Chondrocyte (in vitro differentiated cells): ENCODE measurements at places on chromosomes 12 and 14. TPM values are rescaled to one million over a fixed set of nuclear protein-coding genes. Genes with fewer than 3 reads are reported as not detected.

- no peaks in the 10 kb centered on the region for H3K27me3 ChIP-seq
- no peak overlapping the region for H3K4me3 ChIP-seq
- peaks cover 2% of the 10 kb centered on the region for H3K36me3 ChIP-seq
- no peak overlapping the region for H3K27ac ChIP-seq
- DNase-seq = peak; percentile 52
These were observed 372.1 kb downstream of the ALG10 start for GRCh38 chr12:34394211-34395055.

- no peak overlapping the region for H3K27ac ChIP-seq
- DNase-seq = no peak
- H3K4me3 ChIP-seq = no peak overlapping the region
- no peaks in the 10 kb centered on the region for H3K27me3 ChIP-seq
- H3K36me3 ChIP-seq = no peaks in the 10 kb centered on the region
These were observed 57.0 kb upstream of the FOXN3 start for GRCh38 chr14:89473989-89474388.

GRCh38 chr14:75406856-75407255 lies 21.0 kb upstream of the JDP2 start:
- no peaks in the 10 kb centered on the region for H3K4me1 ChIP-seq
- H3K27me3 ChIP-seq = peaks cover 7% of the 10 kb centered on the region
- DNase-seq = no peak
- no peak overlapping the region for H3K4me3 ChIP-seq

GRCh38 chr12:57842342-57843294 lies 3.9 kb downstream of the CTDSP2 start:
- no peak for DNase-seq
- peak overlapping the region; percentile 94 for H3K27ac ChIP-seq
- peaks cover 73% of the 10 kb centered on the region for H3K4me1 ChIP-seq
- H3K4me3 ChIP-seq = peak overlapping the region; percentile 78
- H3K27me3 ChIP-seq = no peaks in the 10 kb centered on the region
- no peaks in the 10 kb centered on the region for H3K36me3 ChIP-seq

GRCh38 chr12:128381541-128381940 lies 114.6 kb downstream of the TMEM132C start:
- H3K27me3 ChIP-seq = peaks cover 24% of the 10 kb centered on the region
- no peaks in the 10 kb centered on the region for H3K36me3 ChIP-seq
- H3K4me1 ChIP-seq = no peaks in the 10 kb centered on the region
- H3K27ac ChIP-seq = no peak overlapping the region
- DNase-seq = no peak

GRCh38 chr14:71682337-71682736 lies 249.9 kb upstream of the RGS6 start:
- no peaks in the 10 kb centered on the region for H3K27me3 ChIP-seq
- peaks cover 30% of the 10 kb centered on the region for H3K36me3 ChIP-seq
- H3K4me3 ChIP-seq = no peak overlapping the region
- H3K27ac ChIP-seq = peak overlapping the region; percentile 49
- DNase-seq = no peak

DNA sequence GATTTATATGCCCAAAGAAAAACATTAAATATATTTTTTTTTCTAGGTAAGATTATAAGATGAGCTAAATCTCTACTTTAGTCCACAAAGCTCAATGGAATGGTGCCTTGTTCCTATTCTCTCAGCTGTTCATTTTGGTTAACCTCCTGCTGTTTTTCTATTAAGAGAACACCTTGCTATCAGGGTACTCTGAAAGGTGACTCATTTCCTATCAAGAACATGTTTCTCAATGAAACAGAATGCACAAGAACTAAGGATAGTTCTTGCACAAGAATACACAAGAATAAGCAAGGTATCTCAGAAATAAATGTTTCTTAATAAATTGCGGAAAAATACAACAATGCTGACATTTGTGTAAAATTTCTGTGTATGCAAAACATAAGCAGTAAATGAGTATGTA lies 14.1 kb downstream of the ABCD2 start:
- no peak overlapping the region for H3K27ac ChIP-seq
- no peak for DNase-seq
- peaks cover 2% of the 10 kb centered on the region for H3K27me3 ChIP-seq
- no peak overlapping the region for H3K4me3 ChIP-seq
- peaks cover 5% of the 10 kb centered on the region for H3K4me1 ChIP-seq

GRCh38 chr14:105476831-105477659 lies 2.4 kb downstream of the CRIP2 start:
- no peak for DNase-seq
- peaks cover 53% of the 10 kb centered on the region for H3K4me1 ChIP-seq
- H3K27ac ChIP-seq = peak overlapping the region; percentile 83
- peak overlapping the region; percentile 79 for H3K4me3 ChIP-seq
- peaks cover 2% of the 10 kb centered on the region for H3K36me3 ChIP-seq

DNA sequence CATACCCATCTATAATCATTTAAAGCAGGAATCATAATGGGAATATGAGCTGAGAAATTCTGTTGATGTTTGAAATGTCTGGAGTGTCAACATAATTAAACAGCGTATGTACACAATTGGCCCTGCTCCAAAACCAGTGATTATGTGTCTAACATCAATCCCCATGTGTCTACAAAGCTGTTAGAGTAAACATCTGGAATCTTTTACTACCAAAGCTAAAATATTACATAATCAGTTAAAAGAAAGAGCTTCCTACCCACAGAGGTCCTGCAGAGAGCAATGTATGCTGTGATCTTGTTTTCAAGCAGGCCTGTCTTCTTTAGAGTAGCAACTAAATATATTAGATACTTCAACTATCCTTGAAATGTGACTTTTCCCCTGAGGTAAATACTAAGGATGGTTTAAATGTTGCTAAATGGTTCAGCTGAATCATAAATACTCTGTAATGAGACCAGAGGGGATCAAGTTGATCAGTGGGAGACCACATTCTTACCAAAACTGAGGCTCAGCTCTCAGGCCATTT lies 74.3 kb downstream of the RASSF8 start:
- no peak for DNase-seq
- no peak overlapping the region for H3K4me3 ChIP-seq
- no peaks in the 10 kb centered on the region for H3K27me3 ChIP-seq
- no peaks in the 10 kb centered on the region for H3K36me3 ChIP-seq
- H3K4me1 ChIP-seq = peaks cover 28% of the 10 kb centered on the region

DNA sequence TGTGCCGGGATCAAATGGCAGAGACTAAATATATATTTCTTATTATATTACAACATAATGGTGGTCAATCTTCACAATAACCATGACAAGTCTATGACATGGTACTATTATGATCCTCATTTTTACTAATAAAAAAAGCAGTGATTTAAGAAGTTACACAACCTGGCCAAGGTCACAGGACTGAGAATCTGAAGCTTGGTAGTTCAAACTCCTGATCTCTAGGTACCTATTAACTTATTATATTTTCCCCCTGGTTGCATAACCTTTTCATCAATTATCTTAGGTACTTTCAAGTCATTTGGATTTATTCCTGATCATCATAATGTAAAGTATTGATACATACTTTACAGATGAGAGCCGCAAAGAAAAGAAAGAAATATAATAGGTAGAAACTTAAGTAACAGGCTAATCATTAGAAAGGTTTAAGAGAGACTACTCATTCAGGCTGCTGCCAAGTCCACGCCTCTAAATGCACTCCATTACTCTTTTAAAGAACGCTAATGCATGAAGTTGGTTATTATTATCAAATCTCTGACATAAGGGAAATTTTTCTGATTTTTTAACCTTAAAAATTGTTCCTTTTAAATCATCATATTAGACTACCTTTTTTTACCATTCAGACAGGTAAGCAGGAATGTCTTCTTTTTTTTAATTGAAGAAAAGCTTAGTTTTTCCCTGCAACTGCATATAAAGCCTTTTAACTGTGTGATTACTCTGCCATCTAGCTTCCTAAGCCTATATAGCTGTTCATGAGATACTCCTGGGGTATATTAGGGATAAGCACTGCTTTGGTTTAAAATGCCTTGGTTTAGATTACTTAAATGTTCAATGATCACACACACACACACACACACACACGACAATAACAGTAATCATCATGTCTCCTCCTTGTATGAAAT lies 35.6 kb downstream of the RPS29 start:
- no peak for DNase-seq
- H3K27ac ChIP-seq = no peak overlapping the region
- H3K4me1 ChIP-seq = no peaks in the 10 kb centered on the region
- H3K4me3 ChIP-seq = no peak overlapping the region

- no peaks in the 10 kb centered on the region for H3K4me1 ChIP-seq
- no peak overlapping the region for H3K4me3 ChIP-seq
- peaks cover 1% of the 10 kb centered on the region for H3K36me3 ChIP-seq
- H3K27me3 ChIP-seq = no peaks in the 10 kb centered on the region
These were observed 65.1 kb downstream of the RNFT2 start for GRCh38 chr12:116803013-116803736.

GRCh38 chr12:108825201-108825950 lies 32.0 kb downstream of the SSH1 start:
- peak overlapping the region; percentile 47 for H3K4me3 ChIP-seq
- H3K4me1 ChIP-seq = peaks cover 95% of the 10 kb centered on the region
- H3K27me3 ChIP-seq = no peaks in the 10 kb centered on the region

- H3K4me3 ChIP-seq = no peak overlapping the region
- no peak overlapping the region for H3K27ac ChIP-seq
- H3K36me3 ChIP-seq = no peaks in the 10 kb centered on the region
- H3K27me3 ChIP-seq = no peaks in the 10 kb centered on the region
These were observed 76.5 kb downstream of the VCPKMT start for GRCh38 chr14:50039734-50040400.

DNA sequence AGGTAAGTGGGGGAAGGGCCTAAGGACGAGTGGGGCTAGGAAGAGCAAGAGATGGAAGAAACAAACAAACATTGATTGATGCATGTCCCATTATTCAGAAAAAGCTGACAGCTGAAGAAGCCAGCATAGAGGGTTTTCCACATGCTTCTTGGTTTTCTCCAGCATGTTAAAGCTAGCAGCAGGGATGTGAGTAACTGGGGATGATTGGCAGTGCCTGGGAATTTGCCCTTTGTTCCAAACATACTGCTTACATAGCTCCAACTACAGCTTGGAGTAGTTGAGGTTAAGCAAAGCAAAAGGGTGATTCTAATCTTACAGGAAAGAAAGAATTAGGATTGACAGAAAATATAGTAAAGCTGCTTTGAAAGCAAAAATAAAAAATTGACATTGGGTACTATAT lies 68.0 kb upstream of the IFNG-AS1 start:
- H3K4me1 ChIP-seq = peaks cover 33% of the 10 kb centered on the region
- H3K27ac ChIP-seq = no peak overlapping the region
- no peak for DNase-seq
- no peaks in the 10 kb centered on the region for H3K36me3 ChIP-seq
- no peak overlapping the region for H3K4me3 ChIP-seq
- no peaks in the 10 kb centered on the region for H3K27me3 ChIP-seq

DNA sequence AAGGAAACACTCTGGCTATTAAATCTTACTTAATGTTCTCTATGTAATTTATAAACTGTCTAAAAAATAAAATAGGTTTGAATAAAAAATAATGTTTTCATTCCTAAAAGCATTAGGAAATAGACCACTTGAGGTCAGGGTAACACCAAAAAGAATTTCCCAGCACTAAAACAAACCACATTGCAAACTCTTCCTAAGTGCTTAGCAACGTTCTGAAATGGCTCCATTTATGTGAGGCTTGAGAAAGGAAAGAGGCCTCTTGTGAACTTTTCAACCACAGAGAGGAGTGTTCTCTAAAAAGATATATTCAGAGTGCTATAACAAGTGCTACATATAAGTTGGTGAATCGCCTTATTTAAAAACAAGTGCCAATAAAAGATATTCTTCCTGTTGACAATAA lies 42.7 kb downstream of the ALX1 start:
- peaks cover 5% of the 10 kb centered on the region for H3K4me1 ChIP-seq
- DNase-seq = no peak
- no peak overlapping the region for H3K27ac ChIP-seq
- H3K27me3 ChIP-seq = peaks cover 2% of the 10 kb centered on the region
- H3K36me3 ChIP-seq = no peaks in the 10 kb centered on the region

DNA sequence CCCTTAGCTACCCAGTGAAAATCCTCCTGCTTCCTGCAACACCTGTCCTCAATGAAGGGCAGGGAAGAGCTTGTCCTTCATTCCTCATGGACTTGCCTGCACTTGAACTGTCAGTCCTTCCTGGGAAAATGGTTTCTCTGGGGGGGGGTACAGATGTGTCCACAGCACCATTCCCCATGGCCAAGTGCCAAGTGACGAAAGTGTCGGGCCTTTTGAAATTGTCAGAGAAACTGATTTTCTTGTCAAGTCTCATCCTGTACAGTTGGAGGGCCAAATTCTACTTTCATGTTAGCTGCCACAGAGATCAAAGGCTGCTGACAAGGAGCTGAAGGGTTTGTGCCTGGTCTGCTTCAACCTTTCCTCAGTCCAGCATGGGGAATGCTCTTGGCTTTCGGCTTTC lies 179.5 kb upstream of the PARP11 start:
- peaks cover 64% of the 10 kb centered on the region for H3K27me3 ChIP-seq
- H3K27ac ChIP-seq = no peak overlapping the region
- no peaks in the 10 kb centered on the region for H3K36me3 ChIP-seq
- DNase-seq = no peak

GRCh38 chr12:51863933-51864832 lies 15.7 kb upstream of the FIGNL2 start:
- no peak overlapping the region for H3K27ac ChIP-seq
- peak overlapping the region; percentile 66 for H3K4me3 ChIP-seq
- no peaks in the 10 kb centered on the region for H3K36me3 ChIP-seq
- peaks cover 8% of the 10 kb centered on the region for H3K27me3 ChIP-seq
- H3K4me1 ChIP-seq = peaks cover 26% of the 10 kb centered on the region
- DNase-seq = no peak

The ALG10 gene
- total RNA-seq = 4.5 to 7.5 TPM (median 5.9 TPM) in 3 replicates

The HOXC10 gene
- not detected in 3 replicates for total RNA-seq

The LMNTD1 gene
- total RNA-seq = 0.75 TPM in 1 of 3 replicates, not detected in the others
